ENCODE measurements at places on chromosomes 13 and 19.

DNA sequence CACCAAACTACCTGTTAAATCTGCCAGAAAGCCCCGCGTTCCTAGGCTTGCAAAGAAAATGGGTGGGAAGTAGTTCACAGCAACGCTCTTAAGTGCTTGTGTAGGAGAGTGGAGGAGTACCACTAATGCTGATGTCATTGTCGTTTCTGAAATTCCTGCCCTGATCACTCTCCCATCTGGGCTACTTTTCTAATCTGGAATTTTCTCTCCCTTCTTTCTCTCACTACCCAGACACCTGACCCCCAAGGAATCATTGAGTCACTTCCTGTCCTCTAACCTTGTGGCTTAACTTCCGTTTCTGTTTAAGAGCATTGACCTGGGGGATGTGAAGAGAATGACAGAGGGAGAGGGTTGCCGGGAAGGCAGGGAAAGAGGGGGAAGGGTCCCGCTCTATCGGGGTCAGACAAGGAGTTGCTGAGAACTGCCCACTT lies 98.7 kb downstream of the STARD13 start:
- DNase-seq, result no peak

- no peak for DNase-seq
These were observed 506.3 kb downstream of the UQCRFS1 start for GRCh38 chr19:28706693-28707092.

- no peak for DNase-seq
These were observed 492.6 kb downstream of the COG6 start for GRCh38 chr13:40148101-40148500.

- no peak for DNase-seq
These were observed 712 bp downstream of the BBC3 start for GRCh38 chr19:47230054-47230920.

- no peak for DNase-seq
These were observed 94.6 kb downstream of the DACH1 start for GRCh38 chr13:71772361-71772760.

- DNase-seq, result no peak
These were observed 195.2 kb downstream of the LHFPL6 start for GRCh38 chr13:39407786-39408185.

- no peak for DNase-seq
These were observed 74.7 kb upstream of the TEX29 start for GRCh38 chr13:111245576-111246384.

DNA sequence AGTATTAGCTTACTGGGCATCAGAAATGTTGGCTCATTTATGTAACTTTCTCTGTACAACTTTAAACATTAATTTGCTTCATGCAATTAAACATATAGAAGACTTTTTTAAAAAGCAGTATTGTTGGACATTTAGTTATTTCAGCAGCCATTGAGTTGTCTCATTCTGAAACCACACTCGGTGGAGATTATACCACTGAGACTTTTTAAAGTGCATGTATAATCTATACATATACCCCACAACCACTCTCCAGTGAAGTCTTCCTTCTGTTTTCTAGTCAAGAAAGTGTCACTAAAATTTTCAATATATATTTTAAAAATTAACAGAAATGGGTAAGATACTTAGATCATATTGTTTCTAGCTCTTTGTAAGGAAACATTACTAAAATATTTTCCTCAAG lies 15.5 kb downstream of the SETDB2 start:
- DNase-seq, result no peak

DNA sequence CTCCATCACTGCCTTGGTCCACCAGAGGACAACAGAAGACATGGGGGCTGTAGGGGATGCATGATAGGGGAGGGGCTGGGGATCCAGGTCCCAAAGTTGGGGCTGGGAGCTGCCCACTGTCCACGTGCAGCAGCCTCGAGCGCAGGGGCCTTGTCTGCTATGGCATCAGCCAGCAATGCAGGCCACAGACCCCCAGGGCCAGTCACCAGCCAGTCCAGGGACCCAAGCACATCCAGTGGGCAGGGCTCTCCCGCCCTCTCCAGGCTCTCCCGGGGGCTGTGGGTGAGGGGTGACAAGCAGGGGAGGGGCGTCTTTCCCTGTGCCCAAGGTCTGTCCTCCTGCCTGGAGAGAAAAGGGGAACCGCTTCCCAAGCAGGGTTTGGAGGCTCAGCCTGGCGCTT lies 32.8 kb downstream of the PEPD start:
- no peak for DNase-seq

DNA sequence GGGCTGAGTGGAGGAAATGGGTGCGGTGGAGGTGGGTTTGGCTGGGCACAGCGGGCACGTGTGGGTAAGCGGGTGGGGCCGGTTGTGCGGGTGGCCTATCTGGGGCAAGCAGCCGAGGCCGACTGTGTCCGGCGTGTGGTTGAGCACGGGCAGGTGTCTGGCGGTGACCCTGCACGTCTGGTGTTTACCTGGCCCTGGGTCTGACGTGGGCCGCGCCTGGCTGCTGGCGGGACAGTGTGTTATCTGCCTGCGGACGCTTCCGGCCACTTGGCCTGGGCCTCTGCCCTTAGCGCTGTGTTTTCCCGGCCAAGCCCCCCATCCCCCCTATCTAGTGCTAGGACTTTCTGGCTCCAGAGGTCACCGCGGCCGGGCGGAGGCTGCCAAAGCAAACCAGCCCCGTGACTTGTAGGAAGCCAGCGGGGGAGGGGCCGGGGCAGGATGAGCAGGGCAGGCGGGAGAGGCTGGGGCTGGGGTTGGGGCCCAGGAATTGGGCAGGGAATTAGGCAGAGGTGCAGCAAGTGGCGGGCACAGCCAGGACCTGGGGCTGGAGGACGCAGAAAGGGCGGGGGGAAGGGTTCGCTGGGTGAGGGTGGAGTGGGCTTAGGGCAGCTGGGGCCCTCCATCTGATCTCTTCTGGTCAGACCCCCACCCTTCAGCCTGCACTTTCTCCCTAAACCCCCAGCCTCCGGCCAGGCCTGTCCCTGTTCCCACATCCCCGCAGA lies 534 bp upstream of the HPN start:
- no peak for DNase-seq

DNA sequence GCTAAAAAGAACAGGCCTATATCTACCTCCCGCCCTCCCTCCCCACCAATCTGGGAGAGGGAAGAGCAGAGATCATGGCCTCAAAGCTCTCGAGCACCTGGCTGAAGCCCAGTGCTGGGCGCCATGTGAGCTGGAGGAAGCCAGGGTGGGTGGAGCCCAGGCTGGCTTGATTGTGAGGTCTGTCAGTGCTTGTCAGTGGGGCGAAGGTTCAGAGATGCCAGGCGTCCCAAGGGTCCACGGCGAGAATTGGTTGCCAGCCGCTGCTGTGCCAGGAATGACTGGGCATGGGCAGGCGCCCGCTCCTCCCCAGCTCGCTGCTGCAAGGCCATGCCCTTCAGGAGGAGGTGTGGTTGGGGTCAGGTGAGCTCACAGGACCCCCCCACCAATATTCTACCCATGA lies 11.5 kb downstream of the BEST2 start:
- no peak for DNase-seq

DNA sequence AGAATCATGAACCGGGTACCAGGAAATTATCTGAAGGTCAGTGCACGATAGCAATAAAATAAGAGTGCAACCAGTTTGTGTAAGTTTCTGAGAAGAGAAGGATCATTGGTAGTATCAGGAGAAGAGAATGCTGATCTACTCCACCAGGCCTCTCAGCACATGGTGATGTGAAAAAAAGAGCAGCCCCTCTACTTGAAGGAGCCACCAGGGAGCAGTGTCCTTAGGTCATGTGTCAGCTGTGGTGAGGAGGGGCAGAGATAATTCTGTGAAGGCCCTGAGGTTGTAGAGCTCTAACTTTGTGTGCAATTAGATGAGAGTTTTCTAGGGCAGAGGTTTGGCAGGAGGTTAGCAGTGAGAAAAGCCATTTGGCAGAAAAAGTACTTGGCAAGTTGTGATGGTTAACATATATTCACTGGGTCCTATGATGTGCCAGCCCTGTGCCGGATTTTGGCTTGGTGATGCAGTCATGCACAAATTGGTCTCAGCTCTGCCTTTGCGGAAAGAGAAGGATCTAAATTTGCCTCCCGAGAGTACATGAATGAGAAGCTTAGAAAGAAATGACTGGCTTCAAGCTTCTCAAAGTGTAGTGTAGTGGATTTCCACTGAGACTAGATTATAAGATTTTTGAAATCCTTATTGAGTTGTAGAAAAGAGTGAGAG lies 19.2 kb upstream of the ZC3H13 start:
- no peak for DNase-seq

GRCh38 chr13:98825659-98826058 lies 73.2 kb upstream of the SLC15A1 start:
- DNase-seq, result no peak

DNA sequence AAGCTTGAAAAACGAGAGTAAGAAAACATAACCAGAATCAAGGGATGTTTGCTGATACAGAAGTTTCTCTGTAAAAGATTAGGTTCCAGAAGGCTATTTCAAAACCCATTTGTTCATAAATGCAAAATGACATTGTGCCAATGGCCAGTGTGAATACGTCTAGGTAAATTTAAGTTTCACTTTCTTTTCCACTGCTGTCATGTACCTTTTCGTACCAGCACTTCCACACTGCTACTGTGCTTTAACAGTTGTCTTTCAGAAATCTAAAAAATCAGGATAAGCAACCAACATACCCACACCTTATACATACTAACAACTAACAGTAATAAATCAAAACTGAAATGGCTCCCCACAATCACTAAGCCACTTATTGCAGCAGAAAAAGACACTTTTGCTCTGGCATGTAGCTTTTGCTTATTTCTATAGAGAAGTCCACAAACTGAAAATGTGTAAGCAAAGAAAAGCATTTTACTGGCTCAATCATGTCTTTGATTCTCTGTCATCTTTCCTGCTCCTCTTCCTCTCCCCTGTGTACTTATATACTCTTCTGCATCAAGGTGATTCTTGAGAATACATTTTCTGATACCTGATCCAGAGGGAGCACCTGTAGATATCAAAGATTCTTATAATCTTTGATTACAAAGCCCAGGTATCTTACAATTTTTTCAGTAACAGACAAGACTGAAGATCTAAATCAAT lies 34.3 kb downstream of the ELF1 start:
- no peak for DNase-seq

DNA sequence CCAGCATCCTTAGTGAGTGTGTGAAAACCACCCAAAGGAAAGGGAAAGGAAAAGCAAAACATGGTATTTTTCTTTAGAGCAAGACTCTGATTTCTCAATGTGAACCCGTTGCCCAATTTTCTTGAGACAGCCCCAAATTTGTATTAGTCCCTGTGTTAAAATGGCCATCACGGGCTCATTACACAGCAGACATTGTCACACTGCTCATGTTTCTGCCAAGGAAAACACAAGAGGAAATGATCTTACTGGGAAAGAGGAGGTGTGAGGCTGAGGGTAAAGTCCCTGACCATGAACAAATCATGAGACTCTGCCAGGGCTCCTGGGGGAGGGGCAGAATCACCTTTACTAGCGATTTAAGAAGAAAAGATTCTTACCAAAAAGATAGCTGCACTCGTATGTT lies 54.4 kb downstream of the FAM124A start:
- no peak for DNase-seq

GRCh38 chr13:109381546-109382180 lies 404.7 kb downstream of the IRS2 start:
- no peak for DNase-seq

GRCh38 chr19:31261019-31261602 lies 88.1 kb downstream of the TSHZ3 start:
- DNase-seq, result no peak

- no peak for DNase-seq
These were observed 34.0 kb downstream of the CERS4 start for GRCh38 chr19:8243146-8243545.

GRCh38 chr19:47005164-47005641 lies 14.4 kb upstream of the NPAS1 start:
- no peak for DNase-seq

DNA sequence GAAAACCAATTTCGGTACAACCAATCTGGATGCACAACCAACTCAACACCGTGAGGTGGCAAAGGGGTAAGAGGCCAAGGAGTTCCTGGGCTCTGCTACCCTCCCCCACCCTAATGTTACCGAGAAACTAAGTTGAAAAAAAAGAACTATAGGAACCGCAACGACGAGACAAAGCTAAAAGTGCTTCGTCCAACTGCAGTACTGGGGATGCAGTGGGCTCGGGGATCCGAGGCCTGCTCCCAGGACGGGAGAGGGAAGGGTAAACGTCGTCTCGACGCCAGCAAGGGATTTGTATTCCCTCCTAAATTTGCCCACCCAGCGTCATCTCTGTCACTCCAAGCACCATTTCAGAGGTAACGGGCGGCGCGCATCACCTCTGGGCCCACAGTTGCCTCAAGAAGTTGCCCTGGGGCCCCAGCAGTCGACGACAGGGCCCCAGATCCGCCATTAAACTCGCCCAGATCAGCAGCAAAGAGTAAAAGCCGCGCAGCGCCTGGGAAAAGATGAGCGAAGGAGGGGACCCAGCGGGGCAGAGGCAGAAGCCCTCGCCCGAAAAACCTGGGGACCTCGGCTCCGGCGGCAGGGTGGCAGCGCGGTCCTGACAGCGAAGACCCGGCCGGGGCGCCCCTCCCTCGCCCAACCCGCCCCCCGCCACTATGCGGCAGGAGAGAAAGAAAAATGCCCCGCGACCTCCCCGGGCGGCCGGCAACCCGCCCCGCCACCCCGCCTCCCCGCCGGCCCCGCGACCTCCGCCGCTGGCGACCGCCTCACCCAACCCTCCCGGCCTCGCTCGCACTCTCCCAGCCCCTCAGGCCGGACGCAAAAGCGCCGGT lies 752 bp downstream of the ZMYM5 start:
- no peak for DNase-seq

GRCh38 chr13:20303636-20304035 lies 71.5 kb upstream of the GJB6 start:
- no peak for DNase-seq

- no peak for DNase-seq
These were observed 170.6 kb downstream of the KCTD12 start for GRCh38 chr13:76715621-76716020.

- no peak for DNase-seq
These were observed 11.6 kb upstream of the CNMD start for GRCh38 chr13:52751196-52751595.

- no peak for DNase-seq
These were observed 147.1 kb downstream of the DNAJC15 start for GRCh38 chr13:43170506-43170905.

DNA sequence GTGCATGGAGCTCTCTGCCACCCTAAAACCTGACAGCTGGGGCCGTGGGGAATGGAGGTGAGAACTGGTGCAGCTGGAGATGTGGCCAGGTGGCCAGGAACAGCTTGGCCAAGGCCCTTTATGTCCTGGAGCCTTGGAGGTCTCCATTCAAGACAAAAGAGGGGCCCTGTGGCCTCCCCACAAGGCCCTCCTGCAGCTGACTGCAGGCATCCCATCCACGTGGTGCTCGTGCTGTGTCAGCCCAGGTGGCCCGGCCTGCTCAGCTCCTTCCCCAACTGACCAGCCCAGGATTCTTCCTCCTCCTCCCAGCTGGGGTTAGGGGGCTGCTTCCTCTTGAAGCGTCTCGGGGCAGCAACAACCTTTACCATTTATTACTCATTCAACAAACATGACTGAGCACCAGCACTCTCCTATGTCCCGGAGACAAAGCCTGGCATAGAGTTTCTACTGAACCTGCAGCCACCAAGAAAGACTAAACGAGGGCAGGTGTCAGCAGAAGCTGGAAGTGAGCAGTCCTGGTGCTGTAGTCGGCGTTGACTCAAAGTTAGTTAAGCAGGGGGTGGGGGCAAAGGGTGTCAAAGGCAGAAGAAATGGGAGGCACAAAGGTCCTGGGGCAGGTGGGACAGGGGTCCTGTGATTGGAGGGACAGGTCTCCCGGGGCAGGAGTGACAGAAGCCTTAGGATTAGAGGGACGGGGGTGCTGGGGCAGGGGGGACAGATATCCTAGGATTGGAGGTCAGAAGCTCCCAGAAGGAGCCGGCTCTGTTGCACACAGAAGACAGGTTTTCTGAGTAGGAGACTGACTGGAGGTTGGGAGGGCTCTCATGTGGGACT lies 23.3 kb upstream of the C13orf46 start:
- DNase-seq, result no peak

GRCh38 chr19:10603873-10604459 lies 16.9 kb upstream of the AP1M2 start:
- DNase-seq, result no peak

Data from cortex of kidney (tissue), 1 donor.